ENCODE measurements at places on chromosomes 1 and 21.

DNA sequence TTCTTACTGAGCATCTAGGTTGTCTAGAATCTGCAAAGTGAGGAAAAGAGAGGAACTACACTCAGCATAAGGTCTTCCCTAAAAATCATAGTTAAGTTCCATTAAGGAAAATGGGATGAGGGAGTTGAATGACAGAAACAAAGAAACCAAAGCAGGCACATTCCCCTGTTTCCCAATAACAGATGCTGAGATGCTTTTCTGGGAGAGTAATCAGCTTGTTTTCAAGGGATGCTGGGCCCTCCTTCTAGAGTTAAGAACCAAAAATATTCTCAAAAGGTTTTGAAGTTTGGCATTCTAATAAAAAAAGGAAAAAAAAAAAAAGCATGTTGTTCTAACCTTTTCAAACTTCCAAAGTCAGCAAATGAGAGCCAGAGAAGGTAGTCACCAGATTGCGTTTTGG, 105.2 kb upstream of the ZNF648 start:
- DNase-seq = no peak

GRCh38 chr1:78333502-78333901, 157.3 kb upstream of the PTGFR start:
- no peak for DNase-seq

DNA sequence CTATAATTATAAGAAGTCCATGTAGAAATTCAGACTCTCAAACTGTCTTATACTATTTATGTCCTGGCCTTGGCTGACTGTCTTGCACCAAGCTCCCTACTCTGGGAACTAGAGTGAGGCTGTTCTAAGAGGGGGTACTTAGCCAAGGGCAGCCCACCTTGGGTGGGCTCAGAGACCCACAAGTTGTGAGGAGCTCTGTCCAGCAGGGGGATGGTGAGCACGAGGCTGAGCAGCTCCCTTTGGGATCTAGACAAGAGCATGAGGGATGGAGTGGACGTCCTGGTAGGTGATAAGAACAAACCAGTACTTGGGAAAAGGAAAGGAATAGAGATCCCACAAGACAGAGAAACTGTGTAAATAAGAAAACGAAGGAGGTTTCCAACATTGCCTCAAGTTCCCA, 127.1 kb upstream of the SLC44A3 start:
- DNase-seq = no peak

GRCh38 chr1:23864801-23865542, 3.1 kb downstream of the FUCA1 start:
- no peak for DNase-seq

DNA sequence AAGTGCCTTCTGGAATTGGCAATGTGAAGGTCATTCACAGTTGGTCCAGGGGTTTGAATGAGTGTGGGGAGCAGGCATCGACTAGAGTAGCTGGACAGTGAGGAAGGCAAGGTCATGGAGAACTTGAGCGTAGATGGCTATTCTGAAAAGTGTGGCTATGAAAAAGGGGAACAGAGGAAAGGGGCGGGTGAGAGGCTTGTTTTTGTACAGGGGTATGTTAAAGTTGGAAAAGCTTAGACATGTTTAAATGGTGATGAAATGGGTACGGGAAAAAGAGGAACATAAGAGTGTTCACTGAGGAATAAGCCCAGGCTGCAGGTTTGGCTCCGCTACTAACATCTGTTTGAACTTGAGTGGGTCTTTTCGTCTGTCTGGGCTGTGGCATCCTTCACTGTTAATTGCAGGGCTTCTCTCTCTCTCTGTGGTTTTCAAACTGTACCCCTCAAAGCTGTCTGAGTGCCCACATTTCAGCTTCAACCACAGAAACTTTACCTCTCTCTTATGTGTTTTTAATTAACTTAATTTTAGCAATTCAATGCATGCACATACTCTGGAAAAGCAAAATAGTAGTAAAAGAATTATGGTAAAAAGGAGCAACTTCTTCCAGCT, 70.8 kb upstream of the COA6 start:
- DNase-seq = no peak

- DNase-seq = no peak
Measured at GRCh38 chr1:214583824-214584554, 19.0 kb upstream of the CENPF start.

GRCh38 chr1:220764757-220765156, 16.6 kb downstream of the MTARC2 start:
- no peak for DNase-seq

DNA sequence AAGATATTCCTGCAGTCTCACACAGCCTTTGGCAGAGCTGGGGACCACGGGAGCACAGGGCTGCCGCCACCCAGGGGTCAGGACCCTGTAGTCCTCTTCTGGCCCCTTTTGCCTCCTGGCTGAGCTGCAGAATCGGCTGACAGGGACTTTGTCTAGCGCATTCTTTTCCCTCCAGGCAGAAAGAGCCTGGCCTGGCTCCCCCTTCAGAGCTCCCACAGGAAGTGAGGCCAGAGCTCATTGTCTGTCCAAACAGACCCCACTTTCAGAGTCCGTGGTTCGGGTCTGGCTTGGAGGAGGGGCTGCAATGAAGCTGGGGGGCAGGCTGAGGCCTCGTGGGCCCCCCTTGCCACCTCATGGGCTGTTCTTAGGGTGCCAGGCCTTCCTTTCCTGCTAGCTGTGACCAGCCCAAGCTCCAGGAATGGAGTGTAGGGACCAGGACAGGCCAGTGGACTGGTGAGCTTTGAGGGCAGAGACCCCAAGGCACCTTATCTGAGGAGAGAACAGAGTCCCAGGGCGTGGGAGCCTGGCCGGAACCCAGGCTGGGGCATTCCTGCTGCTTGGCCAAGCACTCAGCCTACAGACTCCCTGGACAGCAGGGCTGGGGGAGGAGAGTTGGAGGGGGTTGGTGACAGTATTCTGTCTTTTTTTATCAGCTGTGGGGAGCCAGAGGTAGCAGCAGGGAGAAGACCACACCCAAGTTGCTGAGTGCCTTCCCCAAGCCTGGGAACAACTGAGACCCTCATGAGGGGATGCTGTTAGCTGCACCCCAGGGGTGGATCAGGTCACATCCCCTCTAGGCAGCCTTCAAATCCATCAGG, 4.7 kb downstream of the CELSR2 start:
- no peak for DNase-seq

DNA sequence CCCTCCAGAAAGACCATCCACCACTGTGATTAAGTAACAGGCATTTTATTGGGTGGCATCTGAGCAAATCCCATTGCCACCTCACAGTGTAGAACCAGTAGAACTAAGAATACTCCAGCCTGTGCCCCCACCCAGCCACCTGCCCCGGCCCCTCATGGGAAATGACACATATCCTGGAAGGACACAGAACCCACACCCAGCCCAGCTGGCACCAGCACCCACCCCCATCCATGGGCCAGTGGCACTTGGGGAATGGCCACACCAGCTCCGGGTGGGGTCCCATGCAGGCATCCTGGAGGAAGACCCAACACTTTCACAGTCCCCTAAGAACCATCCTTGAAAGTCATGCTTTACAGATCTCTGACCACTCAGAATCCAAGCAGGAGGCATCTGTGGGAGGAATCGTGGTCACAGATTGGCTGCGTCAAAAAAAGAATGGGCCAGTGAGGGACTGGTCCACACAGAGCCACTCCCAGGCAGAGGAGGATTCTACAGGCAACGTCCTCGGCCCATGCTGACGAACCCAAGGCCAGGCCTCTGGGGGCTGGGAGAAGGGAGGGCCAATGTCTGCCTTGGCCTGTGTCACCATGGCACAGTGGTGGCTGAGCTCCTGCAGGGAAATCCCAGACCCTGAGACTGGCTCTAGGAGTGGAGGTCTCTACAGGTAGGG, 12.1 kb upstream of the TAS1R2 start:
- DNase-seq = no peak

GRCh38 chr1:165841582-165842017, 14.2 kb downstream of the UCK2 start:
- no peak for DNase-seq

- DNase-seq = peak; percentile 30
Measured at GRCh38 chr1:183023601-183024316, 539 bp downstream of the LAMC1 start.

DNA sequence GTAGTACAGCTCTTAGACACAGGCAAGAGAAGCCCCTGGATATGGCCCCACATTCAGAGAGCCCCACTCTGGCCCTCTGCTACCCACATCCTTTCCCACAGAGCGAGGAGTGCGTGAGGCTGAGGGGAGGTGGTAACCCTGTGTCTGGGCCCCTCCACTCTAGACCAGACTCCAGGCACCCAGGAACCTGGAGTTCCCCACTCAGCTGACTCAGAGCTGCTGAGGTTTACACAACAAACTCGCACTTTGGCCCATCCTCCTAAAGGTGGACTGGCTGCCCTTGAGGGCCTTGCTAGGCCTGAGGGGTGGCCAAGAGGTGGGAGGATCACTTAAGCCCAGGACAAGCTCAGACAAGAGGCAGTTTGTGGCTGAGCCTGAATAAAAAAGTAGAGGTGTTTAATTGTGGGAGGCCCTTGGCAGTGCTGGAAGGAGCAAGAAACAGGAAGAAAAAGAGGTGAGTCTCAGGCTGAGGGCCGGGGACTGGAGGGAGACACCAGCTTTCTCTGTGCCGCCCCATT, 10.7 kb downstream of the MR1 start:
- no peak for DNase-seq

- no peak for DNase-seq
Measured at GRCh38 chr1:89287181-89288050, 14.8 kb upstream of the GBP5 start.

- no peak for DNase-seq
Measured at GRCh38 chr1:162908780-162909179, 47.8 kb upstream of the CCDC190 start.

DNA sequence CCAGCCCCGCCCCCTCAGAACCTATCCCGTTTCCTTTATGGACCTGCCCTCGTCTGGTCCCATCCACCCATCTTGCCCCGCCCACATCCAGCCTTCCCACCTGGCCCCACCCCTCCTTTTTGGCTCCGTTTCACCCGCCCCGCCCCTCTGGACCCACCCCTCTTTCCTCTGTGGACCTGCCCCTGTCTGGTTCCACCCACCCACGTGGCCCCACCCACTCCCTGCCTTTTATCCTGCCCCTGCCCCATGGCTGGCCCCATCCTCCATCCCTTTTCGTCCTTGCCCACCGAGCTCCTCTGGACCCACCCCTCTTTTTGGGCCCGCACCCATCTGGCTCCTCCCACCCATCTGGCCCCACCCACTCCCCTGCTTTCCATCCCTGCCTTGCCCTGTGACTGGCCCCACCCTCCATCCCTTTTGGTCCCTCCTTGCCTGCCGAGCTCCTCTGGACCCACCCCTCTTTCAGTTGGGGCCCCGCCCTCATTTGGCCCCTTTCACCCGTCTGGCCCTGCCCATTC, 177.3 kb downstream of the CAMTA1 start:
- no peak for DNase-seq

- DNase-seq = no peak
Measured at GRCh38 chr1:196306421-196306820, 301.8 kb downstream of the KCNT2 start.

DNA sequence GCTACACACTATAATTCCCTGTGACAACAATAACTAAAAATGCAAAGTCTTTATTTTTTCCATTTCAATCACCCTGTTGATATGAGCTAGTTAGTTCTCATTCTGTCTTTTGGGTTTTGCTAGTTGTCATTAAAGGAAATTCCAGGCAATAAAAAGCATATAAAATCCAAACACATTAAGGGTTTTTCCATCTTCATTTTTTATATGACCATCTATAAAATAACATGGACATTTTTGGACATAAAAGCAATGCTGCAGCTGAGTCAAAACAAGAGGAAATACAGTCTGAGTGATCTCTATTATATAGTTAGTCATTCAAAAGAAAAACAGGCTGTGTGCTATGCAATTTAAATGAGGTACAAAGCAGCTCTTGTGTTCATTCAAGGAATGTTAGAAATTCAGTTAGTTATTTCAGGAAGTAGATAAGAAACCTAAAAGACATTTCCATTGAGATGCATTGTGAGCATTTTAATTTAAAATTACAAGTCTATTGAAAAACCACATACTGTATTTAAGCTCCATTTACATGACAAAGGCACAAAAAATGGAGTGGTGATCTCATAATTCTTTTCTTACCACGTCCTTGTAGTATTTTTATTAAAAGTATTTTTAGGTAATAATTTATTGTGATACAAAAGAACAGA, 67.3 kb upstream of the BCL10 start:
- DNase-seq = no peak

DNA sequence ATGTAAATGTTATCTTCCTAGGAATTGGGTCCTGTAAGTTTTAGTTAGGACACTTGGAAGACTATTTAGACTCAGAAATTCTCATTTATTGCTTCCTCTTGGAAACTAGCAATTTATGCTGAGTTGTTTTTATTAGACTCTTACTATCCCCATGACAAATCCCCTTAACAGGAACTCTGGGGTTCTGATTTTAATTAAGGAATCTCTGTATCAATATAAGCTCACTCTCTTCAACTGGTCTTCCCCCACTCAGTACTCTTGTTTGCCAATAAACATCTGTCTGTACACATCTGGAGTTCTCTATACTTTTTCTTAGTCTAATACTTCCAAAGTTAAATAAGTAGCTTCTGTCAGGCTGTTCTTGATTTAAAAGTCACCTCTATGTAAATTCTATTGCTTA, 64.1 kb upstream of the TBX15 start:
- no peak for DNase-seq

DNA sequence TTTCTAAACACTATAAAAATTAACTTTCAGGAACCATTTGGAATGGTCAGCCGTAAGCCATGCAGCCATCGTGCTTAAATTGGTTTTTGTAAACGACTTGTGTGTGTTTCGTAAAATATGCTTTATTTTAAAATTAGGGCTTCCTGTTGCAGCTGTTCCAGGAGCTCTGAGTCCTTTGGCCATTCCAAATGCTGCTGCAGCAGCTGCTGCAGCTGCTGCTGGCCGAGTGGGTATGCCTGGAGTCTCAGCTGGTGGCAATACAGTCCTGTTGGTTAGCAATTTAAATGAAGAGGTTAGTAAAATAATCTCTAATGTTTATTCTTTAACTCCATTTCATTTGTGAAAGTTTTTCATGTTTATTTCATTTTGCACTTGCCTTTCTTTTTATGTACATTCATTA, 83.1 kb downstream of the PTBP2 start:
- DNase-seq = no peak

GRCh38 chr1:43973981-43974442, 748 bp upstream of the ATP6V0B start:
- DNase-seq = no peak

- DNase-seq = peak; percentile 68
Measured at GRCh38 chr1:8424539-8425116, 106.7 kb downstream of the SLC45A1 start.

GRCh38 chr1:229368347-229368746, 25.5 kb upstream of the CCSAP start:
- DNase-seq = no peak

GRCh38 chr1:178166429-178167024, 72.6 kb downstream of the RASAL2 start:
- no peak for DNase-seq

- DNase-seq = no peak
Measured at GRCh38 chr1:99608058-99608457, 37.9 kb upstream of the PALMD start.

DNA sequence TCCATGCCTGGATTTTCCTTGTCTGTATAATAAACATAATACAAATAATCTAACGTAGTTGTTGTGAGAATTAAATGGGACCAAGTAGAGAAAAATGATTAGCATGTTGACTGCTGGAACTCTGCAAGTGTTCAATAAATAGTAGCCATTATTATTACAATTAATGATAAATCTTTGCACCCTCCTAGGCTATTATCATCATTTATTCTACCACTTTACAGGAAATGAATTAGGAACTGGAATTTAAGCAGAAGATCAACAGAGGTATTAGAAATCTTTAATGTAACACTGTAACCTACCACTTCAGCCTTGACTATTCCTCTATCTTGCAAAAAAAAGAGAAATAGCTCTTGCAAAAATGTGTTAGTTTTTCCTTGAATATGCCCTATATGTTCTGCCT, 61.9 kb upstream of the TTC39A start:
- DNase-seq = no peak

Measured in cerebellar nuclear complex (tissue), 1 donor.